Activated T-cell treated with anti-CD3 and anti-CD28 coated beads, Interleukin-2, amount 50 U/mL, for 72 hours (primary cell): ENCODE measurements at places on chromosomes 7 and 10. TPM values are rescaled to one million over a fixed set of nuclear protein-coding genes. Genes with fewer than 3 reads are reported as not detected.

SUN3 gene
- not detected for total RNA-seq

TMEM229A gene
- total RNA-seq = not detected

GFRA1 gene
- not detected for total RNA-seq

KLLN gene
- total RNA-seq = 0.22 TPM

BMS1 gene
- total RNA-seq = 14.5 TPM

DLX6 gene
- not detected for total RNA-seq

RASSF4 gene
- total RNA-seq = 2.8 TPM

TAS2R60 gene
- not detected for total RNA-seq

GRCh38 chr10:32317795-32318357 is 29.1 kb downstream of the EPC1 start:
- H3K4me1 ChIP-seq = peaks cover 81% of the 10 kb centered on the region
- peak overlapping the region; percentile 65 for H3K4me3 ChIP-seq
- no peaks in the 10 kb centered on the region for H3K36me3 ChIP-seq

GRCh38 chr10:23525406-23525805 is 86.5 kb downstream of the OTUD1 start:
- H3K27me3 ChIP-seq = peaks cover 13% of the 10 kb centered on the region
- no peaks in the 10 kb centered on the region for H3K4me1 ChIP-seq
- H3K4me3 ChIP-seq = no peak overlapping the region

DNA sequence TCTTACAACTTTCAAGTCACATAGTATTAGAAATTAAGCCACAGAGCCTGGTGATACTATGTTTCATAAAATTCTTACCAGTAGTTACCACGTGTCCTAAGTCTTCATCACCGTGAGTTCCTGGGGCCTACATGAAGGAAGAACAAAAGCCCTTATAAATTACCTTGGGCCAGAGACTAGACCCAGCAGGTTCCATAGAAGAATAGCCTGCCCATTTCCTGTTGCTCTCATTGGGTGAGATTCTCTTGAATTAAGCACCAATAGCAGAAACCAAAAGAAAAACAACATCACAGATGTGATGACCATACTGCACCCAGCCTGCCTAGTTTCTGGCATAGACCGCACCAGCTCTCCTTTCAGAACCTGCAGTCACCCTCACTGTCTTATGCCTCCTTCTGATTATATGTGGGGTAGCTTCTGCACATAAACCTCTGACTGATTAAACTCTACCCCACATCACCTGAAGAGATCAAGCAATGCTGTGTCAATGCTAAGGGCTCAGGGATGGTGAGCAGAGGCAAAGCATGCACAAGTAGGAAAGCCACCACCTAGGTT is 18.0 kb upstream of the SEM1 start:
- no peak overlapping the region for H3K27ac ChIP-seq
- H3K4me3 ChIP-seq = no peak overlapping the region
- peaks cover 15% of the 10 kb centered on the region for H3K27me3 ChIP-seq
- no peak for DNase-seq

DNA sequence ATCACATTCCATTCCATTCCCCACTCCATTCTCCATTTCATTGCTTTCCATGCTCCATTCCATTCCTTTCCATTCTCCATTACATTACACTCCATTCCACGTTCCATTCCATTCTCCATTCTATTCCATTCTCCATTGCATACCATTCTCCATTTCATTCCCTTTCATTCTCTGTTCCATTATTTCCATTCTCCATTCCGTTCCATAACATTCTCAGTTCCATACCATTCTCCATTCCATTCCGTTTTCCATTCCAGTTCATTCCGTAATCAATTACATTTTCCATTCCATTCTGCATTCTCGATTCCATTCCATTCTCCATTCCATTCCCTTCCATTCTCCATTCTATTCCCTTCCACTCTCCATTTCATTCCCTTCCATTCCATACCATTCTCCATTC is 86.4 kb downstream of the NSUN6 start:
- no peaks in the 10 kb centered on the region for H3K36me3 ChIP-seq
- H3K4me3 ChIP-seq = no peak overlapping the region
- no peaks in the 10 kb centered on the region for H3K27me3 ChIP-seq
- no peak overlapping the region for H3K27ac ChIP-seq
- H3K4me1 ChIP-seq = no peaks in the 10 kb centered on the region
- no peak for DNase-seq

GRCh38 chr10:133299224-133299623 is 9.4 kb downstream of the TUBGCP2 start:
- no peak for DNase-seq
- H3K4me3 ChIP-seq = no peak overlapping the region
- peaks cover 2% of the 10 kb centered on the region for H3K36me3 ChIP-seq
- peaks cover 8% of the 10 kb centered on the region for H3K4me1 ChIP-seq
- no peaks in the 10 kb centered on the region for H3K27me3 ChIP-seq

GRCh38 chr7:100568896-100569844 is 4.5 kb downstream of the SAP25 start:
- H3K36me3 ChIP-seq = peaks cover 3% of the 10 kb centered on the region
- peak; percentile 65 for DNase-seq
- no peaks in the 10 kb centered on the region for H3K27me3 ChIP-seq
- H3K4me1 ChIP-seq = peaks cover 23% of the 10 kb centered on the region

- peaks cover 7% of the 10 kb centered on the region for H3K4me1 ChIP-seq
- H3K4me3 ChIP-seq = no peak overlapping the region
- no peak overlapping the region for H3K27ac ChIP-seq
- DNase-seq = no peak
- peaks cover 65% of the 10 kb centered on the region for H3K27me3 ChIP-seq
These were observed 234.1 kb downstream of the PTEN start for GRCh38 chr10:88097536-88097935.

GRCh38 chr10:119341459-119342301 is 134.3 kb downstream of the GRK5 start:
- H3K27ac ChIP-seq = peak overlapping the region; percentile 41
- peak; percentile 71 for DNase-seq
- no peaks in the 10 kb centered on the region for H3K27me3 ChIP-seq
- H3K36me3 ChIP-seq = peaks cover 2% of the 10 kb centered on the region
- no peak overlapping the region for H3K4me3 ChIP-seq
- peaks cover 29% of the 10 kb centered on the region for H3K4me1 ChIP-seq

DNA sequence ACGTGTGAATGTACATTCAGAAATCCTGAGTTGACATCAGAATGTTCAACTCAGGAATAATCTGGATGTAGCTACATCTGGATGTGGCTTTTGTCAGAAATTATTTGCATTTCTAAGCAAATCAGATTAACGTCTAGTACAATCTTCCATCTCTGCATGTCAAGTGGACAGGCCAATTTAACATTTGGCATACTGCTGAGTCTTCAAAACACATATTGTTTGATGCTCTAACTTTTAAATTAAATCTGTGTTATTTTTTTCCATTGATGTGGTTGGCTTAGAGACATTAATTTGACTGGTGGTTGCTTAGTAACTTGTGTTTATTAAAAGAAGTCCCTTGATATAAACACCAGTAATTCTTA is 3.4 kb downstream of the STAMBPL1 start:
- peaks cover 83% of the 10 kb centered on the region for H3K4me1 ChIP-seq
- DNase-seq = no peak
- H3K4me3 ChIP-seq = peak overlapping the region; percentile 96
- no peaks in the 10 kb centered on the region for H3K27me3 ChIP-seq

DNA sequence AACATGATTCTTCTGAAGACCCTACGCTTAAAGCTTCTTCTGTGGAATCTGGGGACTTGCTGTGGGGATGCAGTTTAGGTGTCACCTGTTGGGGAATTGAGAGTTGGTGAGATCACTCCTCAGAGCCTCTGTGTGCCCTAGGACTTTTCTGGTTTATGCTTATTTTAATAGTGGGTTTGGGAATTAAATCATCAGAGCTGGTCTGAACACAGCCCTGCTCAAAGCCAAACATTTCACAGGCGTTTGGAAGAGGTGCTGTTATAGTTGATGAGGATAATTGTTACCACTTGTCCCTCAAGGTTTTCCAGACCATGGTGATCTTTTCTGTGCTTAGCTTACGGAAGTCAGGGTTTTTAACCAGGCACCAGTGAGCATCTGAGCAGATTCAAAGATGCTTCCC is 106.1 kb downstream of the EBLN1 start:
- peaks cover 10% of the 10 kb centered on the region for H3K27me3 ChIP-seq
- H3K36me3 ChIP-seq = no peaks in the 10 kb centered on the region
- no peak overlapping the region for H3K4me3 ChIP-seq
- H3K27ac ChIP-seq = no peak overlapping the region

- no peaks in the 10 kb centered on the region for H3K27me3 ChIP-seq
- no peaks in the 10 kb centered on the region for H3K36me3 ChIP-seq
These were observed 54.1 kb upstream of the ABI1 start for GRCh38 chr10:26914898-26915297.

- H3K4me1 ChIP-seq = no peaks in the 10 kb centered on the region
- H3K36me3 ChIP-seq = no peaks in the 10 kb centered on the region
- no peak for DNase-seq
These were observed 142.4 kb downstream of the C1GALT1 start for GRCh38 chr7:7324698-7325097.

DNA sequence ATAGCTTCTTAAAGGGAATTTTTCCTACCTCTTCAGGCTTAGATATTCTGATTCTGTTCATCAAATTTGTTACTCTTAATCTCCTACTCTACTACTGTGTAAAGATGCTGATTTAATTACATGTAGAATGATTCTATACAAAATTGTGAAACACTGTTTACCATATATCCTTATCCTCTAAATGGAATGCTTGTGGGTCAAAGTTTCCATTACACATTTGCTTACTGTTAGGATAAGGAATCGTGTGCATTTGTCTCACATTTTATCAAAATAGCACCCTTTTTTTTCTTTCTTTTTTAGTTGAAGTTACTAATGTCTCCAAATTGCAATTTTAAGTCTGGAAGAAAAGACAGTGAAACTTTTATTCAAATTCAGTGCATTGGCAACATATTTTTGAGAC is 65.3 kb downstream of the TFEC start:
- no peak overlapping the region for H3K27ac ChIP-seq
- H3K36me3 ChIP-seq = no peaks in the 10 kb centered on the region
- DNase-seq = no peak
- no peaks in the 10 kb centered on the region for H3K4me1 ChIP-seq

DNA sequence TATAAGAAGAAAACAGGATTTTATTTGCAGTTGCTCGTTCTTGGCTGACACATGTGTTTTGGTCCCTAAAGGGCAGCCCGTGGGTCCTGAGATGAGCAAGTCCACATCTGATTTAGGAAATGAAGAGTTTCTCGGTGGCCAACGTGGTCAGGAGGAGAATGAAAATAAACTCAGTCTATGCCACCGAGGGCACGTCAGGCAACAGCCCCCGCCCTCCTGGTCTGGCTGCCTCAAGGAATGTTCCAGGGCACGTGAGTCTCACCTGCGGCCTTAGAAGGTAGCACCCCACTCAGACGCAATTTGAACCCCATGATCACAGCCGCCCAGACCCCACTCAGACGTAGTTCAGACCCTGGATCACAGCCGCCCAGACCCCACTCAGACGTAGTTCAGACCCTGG is 197.2 kb downstream of the ADARB2 start:
- H3K4me3 ChIP-seq = no peak overlapping the region
- DNase-seq = no peak
- no peaks in the 10 kb centered on the region for H3K4me1 ChIP-seq
- H3K27me3 ChIP-seq = no peaks in the 10 kb centered on the region
- no peak overlapping the region for H3K27ac ChIP-seq

DNA sequence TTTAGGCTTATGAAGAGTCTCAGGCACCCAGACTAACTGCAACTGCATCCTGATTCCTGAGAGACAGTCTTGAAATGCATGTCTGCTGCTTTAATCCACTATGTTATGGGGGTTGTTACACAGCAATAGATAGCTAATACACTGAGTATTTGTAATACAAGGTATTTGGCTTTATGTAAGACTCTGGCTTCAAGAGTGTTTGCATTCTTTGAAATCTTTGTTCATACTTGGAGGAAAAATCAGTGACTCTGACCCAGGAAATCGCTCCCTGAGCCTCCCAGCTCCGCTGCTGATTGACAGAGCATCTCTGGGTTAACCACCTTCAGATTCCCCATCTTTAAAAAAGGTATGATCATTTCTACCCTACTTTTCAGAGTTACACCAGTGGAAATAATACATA is 133.9 kb downstream of the MTPAP start:
- no peak overlapping the region for H3K27ac ChIP-seq
- H3K36me3 ChIP-seq = no peaks in the 10 kb centered on the region
- H3K4me3 ChIP-seq = no peak overlapping the region
- peaks cover 8% of the 10 kb centered on the region for H3K4me1 ChIP-seq

DNA sequence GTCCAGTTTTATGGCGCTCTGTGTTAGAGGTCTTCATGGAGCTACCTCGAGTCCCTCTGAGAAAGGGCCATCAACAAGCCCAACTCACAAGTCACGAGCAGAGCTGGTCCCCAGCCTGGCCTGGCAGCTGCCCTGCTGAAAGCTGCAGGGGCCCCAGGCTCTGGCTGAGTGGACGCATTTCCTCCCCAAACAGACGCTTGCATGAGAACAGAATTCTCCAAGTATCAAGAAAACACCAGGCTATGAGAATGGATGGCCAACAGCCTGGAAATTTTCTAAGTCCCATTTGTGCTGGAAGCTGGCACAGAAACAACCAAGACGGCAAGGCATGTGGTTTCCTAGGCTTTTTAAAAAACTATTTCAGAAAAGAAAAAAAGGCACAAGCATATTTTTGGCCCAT is 114.8 kb downstream of the FAM53B start:
- H3K36me3 ChIP-seq = peaks cover 4% of the 10 kb centered on the region
- H3K27ac ChIP-seq = peak overlapping the region; percentile 54
- H3K4me1 ChIP-seq = peaks cover 32% of the 10 kb centered on the region
- no peak overlapping the region for H3K4me3 ChIP-seq
- H3K27me3 ChIP-seq = peaks cover 12% of the 10 kb centered on the region
- DNase-seq = no peak

GRCh38 chr7:774161-775109 is 47.4 kb upstream of the PRKAR1B start:
- no peak overlapping the region for H3K27ac ChIP-seq
- no peak overlapping the region for H3K4me3 ChIP-seq
- H3K36me3 ChIP-seq = peaks cover 3% of the 10 kb centered on the region
- no peaks in the 10 kb centered on the region for H3K27me3 ChIP-seq

GRCh38 chr10:86169506-86170254 is 196.9 kb downstream of the GRID1 start:
- H3K27me3 ChIP-seq = peaks cover 10% of the 10 kb centered on the region
- no peak for DNase-seq
- no peak overlapping the region for H3K4me3 ChIP-seq
- H3K36me3 ChIP-seq = no peaks in the 10 kb centered on the region

DNA sequence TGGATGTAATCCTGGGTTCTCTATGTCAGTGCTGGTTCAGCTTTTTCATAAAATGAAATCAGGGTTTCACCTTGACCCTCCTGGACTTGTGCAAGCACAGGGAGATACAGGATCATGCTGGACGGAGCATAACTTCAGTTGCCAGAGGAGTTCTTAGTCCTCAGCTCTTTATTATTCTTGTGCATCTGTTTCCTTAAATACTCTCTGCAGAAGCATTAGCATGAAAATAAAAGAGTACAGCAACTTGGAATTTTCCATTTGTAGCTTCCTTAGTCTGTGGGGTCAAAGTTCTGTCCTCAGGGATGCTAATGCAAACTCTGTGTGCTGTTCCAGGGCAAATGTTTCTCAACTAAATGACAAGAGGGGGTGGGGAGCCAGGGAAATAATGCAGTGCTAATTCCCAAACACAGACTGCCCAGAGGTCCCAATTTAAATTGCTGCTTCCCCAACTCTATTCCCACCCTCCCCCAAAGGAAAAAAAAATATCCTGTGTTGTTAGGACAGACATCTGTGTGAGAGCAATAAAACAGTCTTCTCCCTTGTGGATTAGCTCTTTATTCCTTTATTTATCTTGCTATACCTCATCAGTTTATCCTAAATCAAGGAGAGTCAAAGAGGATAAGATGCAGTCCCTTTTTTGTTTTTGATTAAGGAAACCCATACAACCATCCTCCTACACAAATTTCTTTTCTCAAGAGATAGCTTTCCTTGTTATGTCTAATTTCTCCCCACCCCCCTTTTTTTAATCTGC is 905.0 kb downstream of the LRMDA start:
- no peaks in the 10 kb centered on the region for H3K27me3 ChIP-seq
- no peak for DNase-seq
- H3K4me3 ChIP-seq = no peak overlapping the region
- H3K36me3 ChIP-seq = no peaks in the 10 kb centered on the region
- no peak overlapping the region for H3K27ac ChIP-seq
